ENCODE measurements at places on chromosomes 4 and X. TPM values are rescaled to one million over a fixed set of nuclear protein-coding genes. Genes with fewer than 3 reads are reported as not detected.

The AKAP4 gene
- not detected for total RNA-seq

The STATH gene
- not detected for total RNA-seq

The DUSP9 gene
- total RNA-seq: not detected

The IL2 gene
- not detected for total RNA-seq

The CUL4B gene
- total RNA-seq: 33.3 TPM

DNA sequence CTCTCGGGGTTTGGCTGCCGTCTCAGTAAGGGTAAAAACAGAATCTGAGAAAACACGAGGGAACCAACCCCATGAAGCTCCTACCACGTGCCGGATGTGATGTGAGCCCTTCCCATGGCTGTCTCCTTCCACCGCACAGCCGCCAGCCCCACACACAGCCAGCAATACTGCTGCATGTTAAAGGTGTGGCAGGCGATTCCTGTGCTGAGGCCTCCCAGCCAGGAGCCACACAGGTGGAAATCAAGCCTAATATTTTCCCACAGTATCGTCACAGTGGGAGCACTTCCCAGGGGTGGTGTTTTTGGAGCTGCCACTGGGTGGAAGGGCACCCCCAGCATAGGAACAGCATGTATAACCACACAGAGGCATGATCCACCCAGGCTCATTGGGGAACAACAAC is 77.5 kb downstream of the SLC2A9 start:
- no peak for DNase-seq

DNA sequence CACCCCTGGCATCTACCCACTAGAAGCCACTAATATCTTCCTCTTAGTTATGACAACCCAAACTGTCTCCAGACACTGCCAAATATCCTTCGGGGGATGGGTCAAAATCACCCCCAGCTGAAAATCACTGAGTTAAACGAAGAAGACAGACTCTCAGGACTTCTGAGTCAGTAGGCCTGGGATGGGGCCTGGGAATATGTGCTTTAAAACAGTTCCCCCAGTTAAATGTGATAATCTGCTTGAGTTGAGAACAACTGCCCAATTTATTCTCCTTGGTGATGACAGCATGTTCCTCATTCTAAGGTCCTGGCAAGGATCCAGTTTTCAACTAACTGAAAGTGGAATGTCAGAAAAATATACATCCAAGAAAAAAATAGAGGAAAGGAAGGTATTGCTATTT is 52.4 kb downstream of the CBLL2 start:
- DNase-seq: no peak

DNA sequence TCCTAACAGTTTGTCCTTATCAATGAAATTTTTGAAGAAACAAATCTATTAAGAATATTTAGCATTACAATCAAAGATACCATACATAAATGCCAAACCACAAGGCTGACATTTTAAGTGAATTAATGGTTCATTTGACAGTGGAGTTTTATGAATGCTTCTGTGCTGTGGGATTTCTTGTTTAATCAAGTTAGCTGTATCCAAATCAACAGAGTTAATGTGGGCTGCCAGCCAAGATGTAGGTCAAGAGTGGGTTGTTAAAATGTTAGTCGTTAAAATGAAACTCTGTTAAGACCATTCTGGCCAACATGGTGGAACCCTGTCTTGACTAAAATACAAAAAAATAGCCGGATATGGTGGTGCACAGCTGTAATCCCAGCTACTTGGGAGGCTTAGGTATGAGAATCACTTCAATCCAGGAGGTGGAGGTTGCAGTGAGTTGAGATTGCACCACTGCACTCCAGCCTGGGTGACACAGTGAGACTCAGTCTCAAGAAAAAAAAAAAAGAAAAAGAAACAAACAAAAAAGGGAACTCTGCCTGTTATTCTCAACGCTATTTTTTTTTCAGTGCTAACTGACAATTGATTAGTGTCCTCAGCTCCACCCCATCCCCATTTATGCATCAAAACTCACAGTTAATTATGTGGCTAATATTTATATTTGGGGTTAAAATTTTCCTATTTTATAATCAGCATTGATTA is 20.2 kb downstream of the GPAT3 start:
- no peak for DNase-seq

- DNase-seq: no peak
Measured at GRCh38 chr4:94486372-94486801, 34.6 kb downstream of the PDLIM5 start.

DNA sequence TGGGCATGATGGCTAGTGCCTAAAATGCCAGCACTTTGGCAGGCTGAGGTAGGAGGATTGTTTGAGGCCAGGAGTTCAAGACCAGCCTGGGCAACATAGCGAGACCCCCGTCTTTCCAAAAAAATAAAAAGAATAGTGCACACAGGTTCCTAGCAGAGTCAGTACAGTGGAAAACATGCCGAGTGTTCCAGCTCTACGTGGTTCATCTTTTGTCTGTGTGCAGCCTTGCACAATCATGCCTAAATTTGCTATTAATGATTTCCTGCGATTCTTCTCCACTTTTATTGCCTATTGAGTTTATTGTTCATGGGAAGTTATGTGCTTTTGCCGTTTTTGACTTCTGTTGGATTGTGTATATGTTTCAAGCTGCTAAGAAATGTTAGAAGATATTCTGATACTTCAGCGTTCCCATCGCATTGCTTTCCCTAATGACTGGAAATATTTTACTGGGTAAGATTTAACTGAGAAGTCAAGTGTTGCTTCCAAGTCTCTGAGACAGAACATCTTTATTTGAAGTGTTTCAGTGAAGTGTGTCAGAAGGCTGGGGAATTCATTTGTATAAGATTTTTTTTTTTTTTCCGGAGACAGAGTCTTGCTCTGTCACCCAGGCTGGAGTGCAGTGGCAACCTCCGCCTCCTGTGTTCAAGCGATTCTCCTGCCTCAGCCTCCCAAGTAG is 11.3 kb downstream of the DOCK11 start:
- DNase-seq: no peak

DNA sequence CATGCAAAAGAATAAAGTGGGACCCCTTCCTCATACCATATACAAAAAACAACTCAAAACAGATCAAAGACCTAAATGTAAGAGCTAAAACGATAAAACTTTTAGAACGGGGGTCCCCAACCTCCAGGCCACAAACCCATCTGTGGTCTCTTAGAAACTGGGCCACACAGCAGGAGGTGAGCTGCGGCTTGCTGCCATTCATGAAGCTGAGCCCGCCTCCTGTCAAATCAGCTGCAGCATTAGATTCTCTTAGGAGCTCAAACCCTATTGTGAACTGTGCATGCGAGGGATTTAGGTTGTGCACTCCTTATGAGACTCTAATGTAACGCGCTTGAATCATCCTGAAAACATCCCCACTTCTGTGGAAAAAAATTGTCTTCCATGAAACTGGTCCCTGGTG is 7.0 kb upstream of the GATA1 start:
- DNase-seq: no peak

- DNase-seq: no peak
Measured at GRCh38 chrX:120144178-120144844, 14.1 kb upstream of the RHOXF2 start.

DNA sequence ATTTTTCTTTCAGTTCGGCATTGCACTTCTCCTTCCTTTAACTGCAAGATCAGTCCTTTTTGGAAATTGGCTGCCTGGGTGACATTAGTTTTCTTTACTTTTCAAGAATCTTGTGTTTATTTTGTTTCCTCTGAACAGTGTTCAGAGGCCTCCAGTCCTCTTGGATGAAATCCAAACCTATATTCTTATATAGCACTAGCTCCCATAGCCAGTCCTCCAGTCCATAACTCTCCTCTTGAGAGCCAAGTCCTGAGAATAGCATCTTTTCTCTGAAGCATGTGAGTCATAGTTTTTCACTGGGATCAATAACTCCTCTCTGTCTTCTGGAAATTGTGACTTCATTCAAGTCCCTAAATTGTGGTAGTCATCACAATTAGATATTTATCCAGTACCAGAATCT is 357.5 kb downstream of the RAPGEF2 start:
- DNase-seq: no peak

DNA sequence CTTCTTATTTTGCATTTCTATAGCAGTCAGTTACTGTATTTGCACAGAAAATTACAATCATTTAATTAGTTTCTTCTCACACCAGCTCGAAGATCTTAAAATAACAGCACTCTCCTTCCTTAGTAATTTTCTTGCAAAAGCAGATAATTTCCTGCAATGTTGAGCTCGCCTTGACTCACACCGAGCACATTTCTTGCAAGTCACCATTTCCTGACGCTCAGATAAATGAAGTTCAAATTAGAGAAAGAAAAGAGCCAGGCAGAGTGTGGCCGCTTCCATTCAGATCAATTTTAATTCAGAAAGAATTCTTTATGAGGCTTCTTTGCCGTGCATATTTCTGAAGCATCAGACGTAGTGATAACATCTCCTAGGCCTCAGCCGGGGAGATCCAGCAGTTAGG is 10.1 kb downstream of the SORCS2 start:
- no peak for DNase-seq

GRCh38 chr4:179625406-179625805 is 2183.2 kb upstream of the AGA start:
- no peak for DNase-seq

DNA sequence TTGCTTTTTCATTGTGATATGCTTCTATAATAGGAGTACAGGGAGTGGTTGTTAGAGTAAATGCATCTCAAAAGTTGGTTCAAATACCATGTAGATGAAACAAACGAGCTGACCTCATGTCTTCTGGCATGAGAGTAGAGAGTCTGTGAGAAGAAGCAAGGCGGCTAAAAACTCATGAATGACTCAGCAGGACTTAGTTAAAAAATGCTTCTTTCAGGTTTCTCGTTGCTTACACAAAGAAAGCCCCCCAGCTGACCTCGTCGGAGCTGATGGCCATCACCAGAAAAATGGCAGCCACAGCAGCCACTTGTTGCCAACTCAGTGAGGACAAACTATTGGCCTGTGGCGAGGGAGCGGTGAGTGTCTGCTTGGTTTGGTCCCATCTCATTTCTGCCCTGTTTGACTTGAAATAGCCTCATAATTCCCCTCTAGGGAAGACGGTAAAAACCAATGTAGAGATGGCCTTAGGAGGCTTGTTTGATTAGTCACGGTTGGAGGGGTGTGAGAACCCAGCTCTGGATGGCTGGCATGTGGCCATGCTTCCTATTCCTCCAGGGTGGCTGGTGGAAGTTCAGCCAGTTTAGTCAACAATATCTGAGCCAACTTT is 14.5 kb downstream of the AFP start:
- DNase-seq: no peak

DNA sequence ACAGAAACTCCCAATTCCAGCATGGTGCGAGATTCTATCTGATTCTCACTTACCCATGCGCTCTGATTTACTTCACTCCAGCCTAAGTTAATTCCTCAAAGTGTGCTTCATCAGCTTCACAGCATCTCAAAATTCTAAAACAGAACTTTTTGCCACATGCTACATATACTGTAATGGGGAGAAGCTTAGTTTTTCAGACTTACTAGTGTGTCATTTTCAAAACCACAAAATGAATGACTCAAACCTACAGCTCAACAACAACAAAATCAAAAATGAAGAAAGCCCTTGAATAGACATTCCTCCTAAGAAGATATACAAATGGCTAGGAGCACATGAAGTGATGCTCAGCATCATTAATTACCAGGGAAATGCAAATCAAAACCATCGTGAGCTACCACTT is 14.9 kb downstream of the IRF2 start:
- no peak for DNase-seq

DNA sequence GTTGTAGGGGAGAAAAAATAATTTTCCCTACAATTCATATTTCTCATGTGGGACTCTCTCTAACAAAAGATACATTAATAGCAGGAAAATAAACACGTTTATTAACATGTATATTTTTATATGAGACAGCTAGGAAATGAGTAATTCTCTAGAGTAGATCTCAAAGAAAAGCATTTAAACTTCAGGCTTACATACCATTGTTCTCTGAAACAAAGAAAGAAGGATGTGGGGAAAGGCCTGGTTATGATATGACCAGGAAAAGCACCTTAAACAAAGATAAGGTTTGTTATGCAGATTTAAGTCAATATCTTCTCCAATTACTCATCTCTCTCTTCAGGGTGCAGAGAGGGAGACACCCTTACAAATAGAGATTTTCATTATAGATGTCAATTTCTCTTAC is 131.3 kb downstream of the SLC7A11 start:
- no peak for DNase-seq

- no peak for DNase-seq
Measured at GRCh38 chr4:145153181-145153903, 27.0 kb downstream of the OTUD4 start.

DNA sequence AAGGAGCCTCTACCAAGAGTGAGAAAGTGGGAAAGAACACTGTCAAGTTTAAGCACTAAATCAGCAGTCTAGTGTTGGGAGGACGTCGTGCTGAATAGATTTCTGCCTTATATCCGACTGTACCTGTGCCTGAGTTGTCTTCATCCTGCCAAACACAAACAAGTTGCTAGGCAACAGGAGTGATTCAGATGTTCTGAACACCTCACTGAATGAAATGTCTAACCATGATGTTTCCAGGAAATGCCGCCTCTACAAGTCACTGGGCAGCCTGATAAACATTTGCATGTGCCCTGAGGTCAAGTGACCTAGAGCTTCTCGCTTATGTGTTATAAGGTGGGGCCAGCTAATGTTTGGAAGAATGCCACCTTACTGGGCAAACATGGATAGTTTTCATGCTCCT is 37.9 kb downstream of the SGMS2 start:
- DNase-seq: no peak

- no peak for DNase-seq
Measured at GRCh38 chrX:31099536-31100090, 27.8 kb upstream of the FTHL17 start.

GRCh38 chr4:60081839-60082238 is 1118.3 kb upstream of the ADGRL3 start:
- DNase-seq: no peak

GRCh38 chrX:20472148-20472547 is 205.4 kb upstream of the RPS6KA3 start:
- no peak for DNase-seq

- DNase-seq: no peak
Measured at GRCh38 chr4:80619070-80619674, 283.6 kb downstream of the CFAP299 start.

GRCh38 chrX:114905251-114905650 is 112.2 kb downstream of the IL13RA2 start:
- no peak for DNase-seq

DNA sequence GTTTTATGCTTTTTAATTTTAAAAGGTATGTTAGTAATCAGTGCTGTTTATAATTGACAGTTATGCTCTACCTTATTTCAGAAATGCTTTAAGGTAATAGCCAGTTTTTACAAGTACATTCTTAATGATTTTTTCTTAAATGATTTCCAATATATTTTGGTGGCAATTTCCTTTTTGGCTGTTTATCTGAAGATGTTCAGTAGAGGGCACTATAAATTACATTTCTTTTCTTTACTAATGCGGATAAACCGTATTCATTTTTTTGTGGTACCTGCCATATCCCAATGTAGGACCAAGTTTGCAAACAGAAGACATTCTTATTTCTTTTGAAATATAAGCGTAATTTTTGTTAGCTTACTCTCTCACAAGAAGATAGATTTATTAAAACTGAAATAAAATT is 65.4 kb downstream of the CCKAR start:
- no peak for DNase-seq

GRCh38 chrX:70168238-70169188 is 8.8 kb upstream of the DGAT2L6 start:
- DNase-seq: no peak

Measured in natural killer cell (primary cell).